NCI-H526 treated with DMSO at 0.1 percent for 48 hours (cell line): ENCODE measurements at places on chromosomes 13 and 19.

GRCh38 chr13:109940637-109941036 lies 154.3 kb upstream of the IRS2 start:
- DNase-seq: no peak

GRCh38 chr13:71629167-71629566 lies 237.8 kb downstream of the DACH1 start:
- DNase-seq: no peak

- no peak for DNase-seq
Measured at GRCh38 chr13:42377640-42378382, 105.9 kb downstream of the AKAP11 start.

DNA sequence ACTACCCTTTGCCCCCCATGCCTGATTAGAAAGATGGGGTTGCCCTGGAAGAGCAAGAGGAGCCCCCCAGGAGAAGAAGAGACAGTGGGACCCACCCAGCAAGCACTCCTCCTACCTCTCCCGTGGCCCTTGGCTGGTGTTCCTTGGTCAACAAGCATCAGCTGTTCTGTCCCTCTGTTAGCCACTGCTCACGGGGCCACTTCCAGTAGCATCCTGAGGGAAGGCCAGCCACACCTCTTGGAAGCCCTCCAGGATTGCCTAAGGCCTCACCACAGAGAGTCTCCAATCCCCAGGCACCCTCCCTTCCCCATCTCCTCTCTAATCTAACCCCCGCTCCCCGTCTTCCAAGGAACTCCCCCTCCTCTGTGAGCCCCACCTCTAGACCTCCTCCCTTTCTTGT lies 15.1 kb upstream of the DPP9 start:
- DNase-seq: no peak

DNA sequence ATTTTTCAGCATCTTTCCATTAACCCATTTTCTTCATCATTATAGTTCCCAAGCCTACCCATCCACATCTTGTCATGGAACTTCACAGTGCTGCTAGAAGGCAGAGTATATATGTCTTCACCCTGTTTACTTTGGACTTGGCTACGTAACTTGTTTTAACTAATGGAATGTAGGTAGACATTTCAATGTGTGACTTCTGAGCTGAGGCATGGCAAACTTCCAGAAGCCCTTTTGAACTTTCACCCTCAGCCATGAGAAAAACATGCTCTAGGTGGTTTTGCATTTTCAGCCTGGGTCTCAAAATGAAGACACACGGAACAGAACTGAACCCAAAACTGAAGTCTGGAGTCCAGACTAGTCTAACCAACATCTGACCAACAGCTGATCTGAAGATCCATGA lies 3.2 kb downstream of the TEX30 start:
- no peak for DNase-seq

- no peak for DNase-seq
Measured at GRCh38 chr19:7874897-7875273, 695 bp upstream of the PRR36 start.
